ENCODE measurements at places on chromosomes 1 and 21. TPM values are rescaled to one million over a fixed set of nuclear protein-coding genes. Genes with fewer than 3 reads are reported as not detected.

DNA sequence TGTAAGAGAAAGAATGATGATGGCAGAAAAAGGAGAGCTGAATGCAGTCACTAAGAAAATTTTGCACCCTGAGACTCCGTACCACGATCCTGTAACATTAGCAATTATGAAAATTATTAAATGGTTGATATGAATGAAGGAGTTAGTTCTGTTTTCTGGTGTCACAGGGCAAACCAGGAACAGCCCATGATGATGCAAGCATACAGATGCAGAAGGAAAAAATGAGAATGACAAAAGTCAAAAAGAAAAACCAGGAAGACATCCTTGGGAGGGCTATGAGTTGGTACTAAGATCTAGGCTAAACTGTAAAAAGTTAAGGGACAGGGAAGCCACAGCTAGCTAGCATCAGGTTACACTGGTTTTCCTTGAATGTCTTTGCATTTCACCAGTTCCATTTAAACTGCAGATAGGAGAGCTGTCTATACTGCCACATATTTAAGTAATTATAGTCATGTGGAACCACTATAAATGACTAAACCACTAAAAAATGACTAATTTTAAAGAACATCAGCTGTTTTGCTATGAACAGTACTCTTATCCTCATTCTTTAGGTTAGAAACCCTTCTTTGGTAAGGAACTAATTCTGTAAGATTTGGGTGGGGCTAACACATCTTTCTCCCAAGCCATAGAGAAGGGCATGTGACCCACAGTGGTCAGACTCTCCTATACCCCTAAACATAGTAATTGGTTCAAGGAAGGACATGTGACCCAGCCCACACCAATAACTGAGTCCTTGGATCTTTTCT lies 11.4 kb downstream of the DOCK7 start:
- DNase-seq, result peak; percentile 81

- DNase-seq, result no peak
These were observed 5.8 kb downstream of the FALEC start for GRCh38 chr1:150521196-150521968.

Gene NBPF14
- polyA plus RNA-seq, result 16.9 TPM

Gene FTCD
- polyA plus RNA-seq, result 1.0 TPM

GRCh38 chr1:64073705-64074104 lies 129.7 kb upstream of the UBE2U start:
- DNase-seq, result no peak

- DNase-seq, result no peak
These were observed 42.9 kb upstream of the CD2 start for GRCh38 chr1:116711263-116711840.

DNA sequence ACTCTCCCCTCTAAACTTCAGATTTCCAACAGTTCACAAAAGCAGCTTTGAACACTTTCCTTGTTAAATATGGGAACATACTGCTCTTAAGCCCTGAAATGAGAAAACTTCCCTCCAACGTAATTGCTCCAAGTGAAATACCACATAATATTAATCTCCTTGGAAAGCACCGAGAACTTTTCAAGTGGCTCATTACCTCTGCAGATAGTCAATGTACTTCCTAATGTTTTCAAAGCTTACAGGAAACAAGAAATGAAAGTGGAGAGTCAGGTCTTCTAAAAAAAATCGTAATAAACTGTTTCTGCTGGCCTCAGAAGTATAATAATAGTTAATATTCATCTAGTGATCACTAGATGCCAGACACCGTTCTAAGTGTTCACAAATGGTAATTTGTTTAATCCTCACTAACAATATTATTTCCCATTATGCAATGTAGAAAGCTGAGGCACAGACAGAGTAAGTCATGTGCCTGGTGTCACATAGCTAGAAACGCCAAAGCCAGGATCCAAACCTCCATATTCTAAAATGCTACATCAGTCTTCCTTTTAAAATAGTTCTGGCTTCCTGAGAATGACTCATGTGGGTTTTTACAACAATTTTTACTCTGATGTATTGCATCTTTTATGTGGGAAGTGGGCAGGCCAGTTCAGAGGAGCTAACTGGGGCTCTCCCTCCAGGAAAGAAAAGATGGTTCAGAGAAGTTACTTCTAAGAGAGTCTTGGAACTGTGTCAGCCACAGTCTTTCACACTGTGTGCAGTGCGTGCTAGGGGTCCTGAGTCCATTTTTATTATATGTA lies 177.2 kb downstream of the PLPPR4 start:
- DNase-seq, result peak; percentile 34

Gene HCRTR1
- 0.21 TPM for polyA plus RNA-seq

DNA sequence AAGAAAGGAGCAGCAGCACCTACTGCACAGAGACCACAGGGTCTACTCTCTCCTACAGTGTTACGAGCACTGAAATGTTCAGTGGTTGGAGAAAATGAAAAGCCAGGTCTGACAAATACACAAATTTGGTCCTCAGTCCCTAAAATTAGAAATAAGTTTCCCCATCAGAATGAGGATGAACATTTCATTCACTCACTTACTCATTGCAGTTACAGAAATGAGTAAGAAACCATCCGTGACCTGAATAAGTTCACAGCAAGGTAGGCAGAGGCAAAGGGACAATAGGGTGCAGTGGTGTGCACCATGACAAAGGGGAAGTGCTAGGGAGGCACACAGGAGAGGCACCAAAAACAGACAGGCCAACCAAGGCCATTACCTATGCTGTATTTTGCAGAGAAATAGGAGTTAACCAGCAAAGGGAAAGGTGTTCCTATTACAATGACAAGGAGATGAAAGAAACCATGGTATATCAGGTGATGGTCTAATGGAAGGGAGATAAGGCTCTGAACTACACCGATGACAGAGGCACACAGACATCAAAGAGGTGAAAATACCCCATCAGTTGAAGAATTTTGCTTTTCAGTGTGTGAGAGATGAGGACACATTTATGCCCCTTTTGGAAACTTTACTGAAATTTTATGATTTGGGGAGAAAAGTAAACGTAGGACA lies 29.4 kb downstream of the VAV3 start:
- no peak for DNase-seq

Gene SPRR3
- polyA plus RNA-seq, result not detected

- no peak for DNase-seq
These were observed 10.0 kb downstream of the ARMH1 start for GRCh38 chr1:44684525-44684924.

- no peak for DNase-seq
These were observed 57.7 kb downstream of the RGSL1 start for GRCh38 chr1:182507685-182508084.

DNA sequence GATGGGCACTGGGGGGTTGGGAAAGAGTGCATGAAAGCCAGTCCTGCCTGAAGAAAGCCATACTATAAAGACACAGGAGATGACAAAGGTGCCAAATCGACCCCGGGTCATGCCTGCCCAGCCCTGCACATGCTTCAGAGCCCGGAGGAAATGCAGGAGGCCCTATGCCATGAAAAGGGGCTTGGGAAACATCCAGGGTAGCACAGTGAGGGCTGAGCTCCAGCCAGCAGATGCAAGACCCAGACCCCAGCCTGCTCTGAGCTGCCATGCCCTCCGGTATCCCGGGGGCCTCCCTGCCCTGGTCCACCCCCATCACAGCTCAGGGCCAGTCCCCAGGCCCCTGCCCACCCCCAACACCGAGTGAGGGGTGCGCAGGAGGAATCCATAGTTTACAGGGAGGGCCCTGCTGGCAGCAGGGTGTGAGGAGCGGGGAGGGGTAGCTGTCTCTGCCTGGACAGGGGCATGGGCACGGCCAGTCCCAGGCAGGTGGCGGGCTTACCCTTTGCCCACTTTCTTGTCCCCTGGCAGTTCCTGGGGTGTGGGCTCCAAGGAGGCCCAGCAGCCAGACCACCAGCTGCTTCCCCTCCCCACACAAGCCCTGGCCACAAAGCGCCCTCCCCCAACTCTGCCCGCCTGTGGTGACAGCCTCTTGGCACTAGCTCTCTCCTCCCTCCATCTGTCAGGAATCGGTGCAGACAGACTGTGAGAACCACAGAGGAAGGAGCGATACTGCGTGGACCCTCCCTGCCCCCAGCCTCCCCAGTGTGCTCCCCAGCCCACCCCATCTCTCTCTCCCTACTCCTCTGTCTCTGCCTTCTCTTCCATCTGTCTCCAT lies 16.8 kb downstream of the LRP8 start:
- DNase-seq, result no peak

- DNase-seq, result no peak
These were observed 17.4 kb upstream of the SHE start for GRCh38 chr1:154519591-154519991.

Gene LCE3E
- not detected for polyA plus RNA-seq
